ENCODE measurements at places on chromosomes 4 and X.

GRCh38 chr4:123297836-123298235, 98.8 kb upstream of the SPRY1 start:
- DNase-seq: no peak

GRCh38 chrX:53595266-53595810, 91.2 kb downstream of the HUWE1 start:
- no peak for DNase-seq

- DNase-seq: no peak
Measured at GRCh38 chr4:173488656-173489055, 41.4 kb downstream of the HAND2 start.

DNA sequence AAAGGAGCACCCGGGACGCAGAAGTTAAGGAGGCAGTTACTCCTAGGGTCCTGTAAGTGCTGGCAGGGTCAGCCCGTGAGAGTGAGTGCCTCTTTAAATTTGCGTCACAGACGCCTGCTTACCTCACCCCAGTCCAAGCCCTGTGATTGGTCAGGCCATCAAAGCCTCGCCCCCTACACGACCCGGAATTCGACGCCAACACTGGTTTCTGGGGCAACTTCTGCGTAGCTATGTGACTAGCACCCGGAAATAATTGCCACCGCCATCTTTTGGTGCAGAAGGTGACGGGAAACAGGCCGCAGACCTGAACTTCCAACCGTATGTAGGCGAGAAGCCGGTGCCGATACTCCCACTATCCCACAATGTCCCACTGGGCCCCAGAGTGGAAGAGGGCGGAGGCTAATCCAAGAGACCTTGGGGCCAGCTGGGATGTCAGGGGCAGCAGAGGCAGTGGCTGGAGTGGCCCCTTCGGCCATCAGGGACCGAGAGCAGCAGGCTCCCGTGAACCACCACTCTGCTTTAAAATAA, at the start of gene DDX53:
Gene DDX53, plus strand, starts transcription at position 265 of the 528 bp plus-strand sequence. Its CDS starts 98 bp downstream, at position 363.
- DNase-seq: no peak

DNA sequence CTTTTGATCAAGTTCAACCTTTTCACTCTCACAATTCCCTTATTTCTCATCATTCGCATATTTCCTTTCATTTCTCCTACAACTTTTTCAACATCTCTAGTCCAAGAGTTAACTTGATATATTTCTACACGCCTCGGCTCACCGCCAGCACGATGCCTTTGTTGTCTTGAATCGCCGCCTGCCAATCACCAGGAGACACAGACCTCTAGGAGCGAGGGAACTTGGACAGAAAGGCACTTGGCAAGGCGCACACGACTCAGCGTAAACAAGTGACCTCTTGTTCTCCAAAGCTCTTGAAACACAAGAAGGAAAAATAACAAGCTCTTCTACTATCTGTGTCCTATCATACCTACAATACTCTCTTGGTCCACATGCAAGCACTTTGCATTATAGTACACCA, 27.1 kb upstream of the RBMX start:
- DNase-seq: no peak

DNA sequence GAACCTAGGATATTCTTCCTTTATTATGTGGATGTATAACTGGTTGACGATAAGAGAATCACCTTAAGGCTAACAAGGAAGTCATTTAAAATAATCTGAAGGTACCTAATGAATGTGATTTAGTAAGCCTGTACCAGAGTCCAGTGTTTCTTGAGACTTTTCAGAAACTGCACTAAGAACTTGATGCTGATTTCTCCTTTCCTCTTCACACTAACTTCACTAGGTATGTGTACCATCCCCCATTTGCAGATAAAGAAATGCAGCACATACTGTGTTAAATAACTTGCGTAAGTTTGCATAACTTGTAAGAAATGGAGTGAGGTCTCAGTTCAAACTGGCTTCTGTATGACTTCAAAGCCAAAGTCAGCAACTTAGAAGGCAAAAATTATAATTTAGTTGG, 63.3 kb downstream of the ELOVL6 start:
- no peak for DNase-seq

- no peak for DNase-seq
Measured at GRCh38 chr4:169054879-169055278, 44.8 kb upstream of the CBR4 start.

DNA sequence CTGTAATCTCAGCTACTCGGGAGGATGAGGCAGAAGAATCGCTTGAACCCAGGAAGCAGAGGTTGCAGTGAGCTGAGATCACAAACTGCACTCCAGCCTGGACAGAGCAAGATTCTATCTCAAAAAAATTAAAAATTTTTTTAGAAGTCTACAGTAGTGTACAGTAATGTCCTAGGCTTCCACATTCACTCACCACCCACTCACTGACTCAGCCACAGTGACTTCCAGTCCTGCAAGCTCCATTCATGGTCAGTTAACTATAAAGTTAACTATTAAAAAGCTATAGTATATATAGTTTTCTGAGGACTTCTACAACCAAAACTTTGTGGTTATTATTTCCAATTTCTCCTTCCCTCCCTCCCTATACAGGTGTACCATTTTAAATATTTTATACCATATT, 34.7 kb upstream of the NEUROG2 start:
- DNase-seq: no peak

- no peak for DNase-seq
Measured at GRCh38 chrX:3598046-3598605, 115.3 kb downstream of the PRKX start.

DNA sequence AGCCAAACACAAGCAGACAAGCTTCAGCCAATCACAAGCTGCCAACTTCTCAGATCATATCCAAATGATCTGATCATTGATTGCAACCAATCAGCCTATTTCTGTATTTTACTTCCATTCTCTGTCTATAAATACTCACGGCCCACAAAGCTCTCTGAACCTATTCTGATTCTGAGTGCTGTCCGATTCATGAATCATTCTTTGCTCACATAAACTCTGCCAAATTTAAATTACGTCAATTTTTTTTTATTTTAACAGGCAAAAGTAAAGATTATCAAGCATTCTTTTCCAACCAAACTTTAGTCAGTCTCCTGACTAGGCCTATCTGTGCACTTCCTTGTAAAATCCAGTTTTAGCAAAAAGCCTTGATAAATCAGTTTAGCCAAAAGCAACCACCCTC, 1.8 kb upstream of the TCEANC start:
- DNase-seq: no peak

DNA sequence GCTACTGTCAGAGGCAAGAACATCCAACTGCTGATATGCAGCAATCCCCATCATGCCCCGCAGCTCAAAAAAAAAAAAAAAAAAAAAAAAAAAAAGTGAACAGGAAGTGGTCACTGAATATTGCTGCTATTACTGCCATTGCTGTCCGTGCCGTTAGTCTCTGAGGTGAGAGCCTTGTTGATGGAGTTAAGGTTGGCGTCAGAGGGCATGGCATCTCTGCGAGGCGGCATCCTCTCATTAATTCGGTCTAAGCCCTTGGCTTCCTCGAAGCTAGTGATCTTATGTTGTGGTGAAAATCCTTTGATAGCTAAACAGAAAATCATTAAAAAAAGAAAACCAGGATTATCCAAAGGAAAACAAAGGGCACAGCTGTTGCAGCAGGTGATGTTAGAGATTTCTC, 321.6 kb downstream of the PPP3CA start:
- no peak for DNase-seq

GRCh38 chr4:80434238-80434637, 98.7 kb downstream of the CFAP299 start:
- DNase-seq: no peak

DNA sequence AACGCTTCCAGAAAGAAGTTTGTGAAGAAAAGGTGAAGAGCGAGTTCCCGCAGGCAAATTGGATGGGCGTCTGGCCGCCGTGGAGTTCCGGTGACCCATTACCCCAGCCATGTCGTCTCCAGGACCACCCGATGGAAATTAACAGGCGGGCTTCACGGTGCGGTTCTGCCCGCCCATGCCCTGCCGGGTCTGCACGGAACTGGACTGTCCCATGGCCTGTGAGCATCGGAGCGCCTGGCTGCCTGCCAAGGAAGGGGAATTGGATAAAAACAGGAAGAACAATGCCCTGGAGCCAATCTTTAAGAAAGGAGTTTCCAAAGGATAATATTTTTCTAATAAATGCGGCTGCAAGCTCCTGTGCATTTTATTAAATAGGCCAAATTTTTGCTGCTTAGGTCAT, 319.8 kb upstream of the SLC7A11 start:
- DNase-seq: no peak

DNA sequence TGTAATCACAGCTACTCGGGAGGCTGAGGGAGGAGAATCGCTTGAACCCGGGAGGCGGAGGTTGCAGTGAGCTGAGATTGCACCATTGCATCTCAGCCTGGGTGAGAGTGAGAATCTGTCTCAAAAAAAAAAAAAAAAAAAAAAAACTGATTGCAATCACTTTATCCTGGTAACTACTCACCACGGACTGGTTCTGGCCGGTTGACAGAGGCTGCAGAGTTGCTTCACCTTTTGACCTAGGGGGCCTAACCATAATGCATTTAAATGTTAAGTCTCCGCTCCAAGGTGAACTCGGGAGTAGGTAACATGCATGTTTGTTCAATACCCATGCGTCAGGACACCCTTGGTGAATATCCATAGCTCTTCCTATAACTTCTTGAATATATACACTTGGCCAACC, 1.8 kb downstream of the PPP2R3B start:
- DNase-seq: no peak

GRCh38 chr4:10893395-10893794, 208.8 kb upstream of the CLNK start:
- no peak for DNase-seq

DNA sequence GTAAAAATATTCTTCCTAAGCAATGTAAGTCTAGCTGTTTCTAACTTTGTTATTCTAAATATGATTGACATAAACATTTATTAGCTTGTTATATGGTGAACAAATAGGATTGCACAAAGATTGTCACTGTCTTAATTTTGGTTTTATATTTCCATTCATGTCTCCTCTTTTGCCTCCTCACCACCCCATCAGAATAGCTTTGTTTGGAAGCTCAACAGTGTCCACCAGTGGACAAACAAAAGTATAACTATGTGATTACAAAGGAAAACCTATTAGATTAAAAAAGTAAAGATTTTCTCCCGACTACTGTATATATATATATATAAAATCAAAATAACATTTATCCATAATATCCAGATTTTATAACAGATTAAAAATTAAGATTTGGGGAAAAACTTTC, 468.2 kb downstream of the ZIC3 start:
- no peak for DNase-seq

DNA sequence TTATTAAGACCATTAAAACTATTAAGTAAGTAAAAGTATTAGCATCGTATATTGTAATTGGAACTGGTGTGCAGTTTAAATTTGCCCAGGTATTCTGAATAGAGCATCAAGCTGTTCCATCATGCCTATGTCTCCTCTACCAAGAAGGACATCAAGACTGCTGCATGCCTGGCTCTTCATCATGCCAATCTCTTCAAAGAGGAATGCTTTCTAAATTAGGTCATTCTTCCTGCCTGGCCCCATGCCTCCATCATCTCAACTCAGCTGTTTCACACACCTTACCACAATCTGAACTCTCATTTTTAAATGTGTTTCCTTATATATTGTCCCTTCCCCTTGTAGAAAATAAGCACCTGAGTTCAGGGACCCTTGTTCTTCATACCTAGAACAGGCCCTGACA, 270.5 kb upstream of the PPARGC1A start:
- no peak for DNase-seq

DNA sequence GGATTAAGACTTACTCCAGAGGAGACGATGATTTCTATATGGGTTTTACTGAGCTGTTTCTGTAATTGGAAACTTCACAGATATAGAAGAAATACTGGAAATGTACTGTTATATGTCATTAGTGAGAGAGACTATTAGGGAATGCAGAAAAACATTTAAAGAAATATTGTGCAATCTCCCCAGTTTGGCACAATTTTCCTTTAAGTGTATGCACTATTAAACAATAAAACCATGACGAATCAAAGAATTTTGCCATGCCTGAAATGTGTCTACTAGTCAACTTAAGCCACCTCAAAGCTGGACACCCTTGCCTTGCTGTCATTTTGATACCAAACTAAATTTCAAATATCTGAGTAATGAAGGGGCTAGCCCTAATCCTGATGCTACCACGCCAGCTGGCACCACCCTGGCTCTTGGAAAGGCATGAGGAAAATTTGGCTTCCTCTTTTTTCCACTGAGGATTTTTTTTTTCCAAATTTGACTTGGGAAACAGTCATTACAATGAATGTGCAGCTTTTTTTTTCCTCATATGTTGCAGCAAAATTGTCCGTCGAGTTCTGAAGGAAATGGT, 36.1 kb downstream of the MTTP start:
- DNase-seq: no peak

- DNase-seq: no peak
Measured at GRCh38 chr4:127250577-127250976, 382.2 kb upstream of the INTU start.

DNA sequence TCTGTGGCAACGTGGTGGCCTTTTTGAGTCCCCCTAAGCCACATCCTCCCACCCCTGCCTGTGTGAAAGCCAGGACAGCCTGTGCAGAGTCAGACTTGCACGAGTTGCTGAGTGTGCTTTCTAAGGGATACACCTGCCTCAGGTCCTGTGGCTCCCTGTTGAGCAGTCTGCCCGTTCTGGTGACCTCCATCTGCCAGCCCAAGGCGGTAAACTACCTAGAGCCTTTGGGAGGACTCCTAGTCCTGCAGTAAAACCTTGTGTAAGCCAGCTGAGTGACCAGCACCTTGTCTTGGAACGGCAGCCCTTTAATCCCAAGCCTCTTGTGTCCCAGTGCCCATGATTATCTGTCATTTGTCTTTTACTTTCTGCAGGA, 69.3 kb downstream of the NBDY start:
- DNase-seq: no peak

- DNase-seq: peak; percentile 39
Measured at GRCh38 chr4:183407128-183407585, 37.3 kb upstream of the CDKN2AIP start.

- no peak for DNase-seq
Measured at GRCh38 chr4:82680834-82681233, 117.8 kb downstream of the SCD5 start.

DNA sequence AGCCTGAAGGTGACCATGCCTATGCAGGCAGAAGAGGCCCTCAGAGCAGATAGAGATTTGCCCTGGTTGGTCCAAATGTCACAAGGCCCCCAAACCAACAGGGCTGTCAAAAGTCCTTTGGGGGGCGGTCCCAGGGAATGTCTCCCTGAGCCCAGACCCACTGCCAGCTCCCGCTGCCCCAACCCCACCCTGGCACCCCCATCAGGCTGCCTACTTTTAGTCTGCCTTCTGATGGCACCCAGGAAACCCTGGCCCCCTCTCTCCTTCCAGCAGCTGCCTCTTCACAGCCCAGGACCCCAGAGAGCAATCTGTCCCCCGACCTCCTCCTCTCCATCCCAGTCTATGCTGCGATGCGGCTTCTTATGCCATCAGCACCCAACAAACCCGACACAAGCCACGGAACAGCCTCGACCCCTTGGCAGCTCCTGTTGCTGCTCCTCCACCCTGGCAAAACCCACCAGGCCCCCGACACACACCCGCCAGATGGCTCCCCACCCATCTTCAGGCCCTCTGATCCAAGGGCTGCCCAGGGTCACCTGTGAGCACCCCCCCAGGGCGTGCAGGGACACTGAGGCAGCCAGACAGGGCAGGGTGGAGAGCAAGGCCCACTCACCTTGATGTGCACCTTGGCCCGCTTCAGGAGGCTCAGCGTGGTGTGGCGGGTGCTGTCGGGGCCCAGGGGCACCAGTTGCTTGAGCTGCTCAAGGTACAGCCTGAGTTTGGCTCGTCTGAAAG, 9.9 kb downstream of the MXD4 start:
- no peak for DNase-seq
